Non-pigmented ciliary epithelial cell (primary cell): ENCODE measurements at places on chromosomes 4 and X.

DNA sequence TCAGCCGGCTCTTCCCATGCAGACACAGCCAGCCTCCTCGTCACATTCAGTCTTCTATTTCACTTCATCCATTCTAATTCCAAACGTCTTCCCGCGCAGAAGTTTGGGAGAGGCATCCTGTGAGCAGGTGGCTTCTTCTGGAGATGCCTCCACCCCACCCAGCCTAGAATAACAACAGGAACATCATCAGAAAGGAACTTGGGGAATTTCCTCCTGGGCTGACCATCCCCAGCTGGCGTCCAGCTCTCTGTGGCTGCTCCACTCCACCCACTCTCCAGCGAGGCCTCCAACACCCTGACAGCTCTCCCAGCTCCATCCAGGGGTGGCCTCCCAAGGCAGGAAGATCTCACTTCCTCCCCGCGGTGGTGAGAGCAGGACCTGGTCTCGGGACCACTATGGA, 5.5 kb upstream of the C4orf50 start:
- no peak for DNase-seq

DNA sequence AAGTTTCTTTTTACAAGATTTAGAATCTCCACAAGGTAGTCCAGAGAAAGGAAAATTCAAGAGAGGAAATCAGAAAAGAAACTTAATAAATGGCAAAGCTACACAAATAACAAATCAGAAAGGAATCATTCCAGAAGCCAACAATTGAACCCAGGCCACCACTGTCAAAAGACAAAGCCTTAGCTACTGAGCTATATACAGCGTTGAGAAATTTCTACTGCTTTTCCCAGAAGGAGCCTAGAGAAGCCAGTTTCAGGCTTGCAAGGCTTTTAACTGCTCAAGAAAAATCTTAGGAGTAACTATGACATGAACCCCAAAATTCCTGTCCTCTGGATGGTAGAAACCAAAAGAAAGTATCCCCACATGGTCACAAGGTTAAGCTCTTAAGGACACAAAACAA, 129.0 kb downstream of the DMD start:
- DNase-seq: no peak

DNA sequence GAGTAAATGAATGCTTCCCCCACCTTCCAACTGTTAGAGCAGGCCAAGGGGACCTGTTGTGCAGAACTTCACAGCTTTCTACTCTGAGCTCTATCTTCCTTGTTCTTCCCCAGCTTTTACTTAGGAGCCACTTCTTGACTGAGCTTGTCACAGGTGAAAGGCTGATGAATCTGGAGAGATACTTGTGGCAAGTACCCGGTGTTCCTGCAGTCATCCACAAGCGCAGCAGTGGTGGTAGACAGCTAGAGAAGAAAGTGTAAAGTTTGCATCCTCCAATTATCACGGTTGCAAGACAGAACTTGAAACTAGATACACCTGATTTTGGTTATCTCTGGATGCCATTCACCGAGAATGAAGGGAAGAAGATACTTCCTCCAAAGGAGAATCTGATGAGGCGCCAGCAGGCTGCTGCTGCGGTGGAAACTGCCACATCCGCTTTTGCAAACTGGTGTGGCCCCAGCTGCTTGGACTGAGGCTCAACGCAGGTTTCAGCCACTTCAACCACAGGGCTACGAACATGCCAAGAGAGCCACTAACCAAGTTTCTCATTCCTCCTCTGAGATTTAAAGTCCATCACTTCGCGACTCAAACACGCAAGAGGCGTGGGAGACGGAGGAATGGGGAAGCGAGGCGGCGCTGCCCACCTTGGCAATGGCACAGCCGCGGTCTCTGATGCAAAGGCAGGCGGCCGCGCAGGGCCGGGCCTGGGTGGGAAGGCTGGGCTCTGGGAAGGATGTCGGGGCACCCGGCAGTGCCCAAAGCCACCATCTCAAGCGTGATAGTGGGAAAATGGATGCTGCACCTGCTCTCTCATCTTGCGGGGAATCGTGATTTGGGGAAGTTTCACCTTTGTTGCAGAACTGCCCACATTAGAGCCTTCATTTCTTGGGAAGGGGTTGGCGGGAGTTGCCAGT, 1.3 kb upstream of the FHIP1A start:
- no peak for DNase-seq

- no peak for DNase-seq
Measured at GRCh38 chrX:20252381-20253231, 14.1 kb downstream of the RPS6KA3 start.

DNA sequence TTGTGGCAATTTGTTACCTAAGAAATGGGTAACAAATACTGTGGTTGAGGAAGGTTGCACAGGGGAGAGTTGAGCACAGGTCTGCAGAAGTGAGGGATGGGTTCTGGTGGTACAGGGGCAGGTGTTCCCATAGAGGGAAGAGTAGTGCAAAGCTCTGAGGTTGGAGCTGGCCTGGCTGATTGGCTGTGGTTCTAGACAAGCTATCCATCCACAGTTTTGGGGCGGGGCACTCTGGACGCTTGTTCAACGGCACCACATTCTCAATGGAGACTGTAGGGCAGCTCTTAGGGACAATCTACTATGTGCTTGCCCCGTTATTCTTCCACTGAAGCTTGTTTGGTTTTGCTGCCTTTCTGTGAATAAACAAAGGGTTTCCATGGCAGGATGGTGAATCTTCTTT, 35.4 kb downstream of the NAT8L start:
- DNase-seq: no peak

- no peak for DNase-seq
Measured at GRCh38 chr4:153684182-153684970, at the start of gene TLR2. Gene TLR2 (plus strand): TSS chr4:153684280. CDS start chr4:153702908, 18,628 bp downstream.

GRCh38 chr4:159252491-159252890, 149.6 kb downstream of the RAPGEF2 start:
- DNase-seq: no peak

GRCh38 chr4:88870428-88870827, 172.8 kb upstream of the NAP1L5 start:
- DNase-seq: no peak

GRCh38 chr4:87365348-87365747, 25.6 kb downstream of the HSD17B11 start:
- no peak for DNase-seq

DNA sequence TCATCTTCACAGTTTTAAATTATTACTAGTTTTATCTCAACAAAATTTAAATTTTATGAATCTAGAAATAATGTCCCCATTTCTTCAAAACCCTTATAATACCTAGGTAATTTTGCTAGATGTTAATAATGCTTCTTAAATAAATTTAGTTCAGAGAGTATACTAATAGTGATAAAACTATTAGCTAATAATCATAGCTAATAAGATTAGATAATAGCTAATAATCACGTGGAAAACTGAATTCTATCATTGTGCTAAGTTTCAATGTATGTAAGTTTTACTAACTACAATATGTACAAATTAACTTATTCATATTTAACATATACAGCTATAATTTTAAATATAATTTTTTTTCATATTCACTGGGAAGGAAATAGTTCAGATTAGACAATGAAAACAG, 10.2 kb downstream of the ANKRD17 start:
- no peak for DNase-seq

DNA sequence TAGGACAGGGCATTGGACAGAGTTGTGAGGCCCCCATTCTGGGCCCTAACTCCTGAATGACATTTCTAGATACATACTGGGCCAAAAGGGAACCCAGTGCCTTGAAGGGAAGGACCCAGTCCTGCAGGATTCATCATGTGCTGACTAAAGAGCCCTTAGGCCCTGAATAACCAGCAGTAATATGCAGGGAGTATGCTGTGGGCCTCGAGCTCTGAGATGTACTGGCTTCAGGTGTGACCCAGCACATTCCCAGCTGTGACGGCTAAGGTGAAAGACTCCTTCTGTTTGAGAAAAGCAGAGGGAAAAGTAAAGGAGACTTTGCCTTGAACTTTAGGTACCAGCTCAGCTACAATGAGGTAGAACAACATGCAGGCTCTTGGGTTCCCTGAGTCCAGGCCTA, 138.2 kb upstream of the HUWE1 start:
- no peak for DNase-seq

DNA sequence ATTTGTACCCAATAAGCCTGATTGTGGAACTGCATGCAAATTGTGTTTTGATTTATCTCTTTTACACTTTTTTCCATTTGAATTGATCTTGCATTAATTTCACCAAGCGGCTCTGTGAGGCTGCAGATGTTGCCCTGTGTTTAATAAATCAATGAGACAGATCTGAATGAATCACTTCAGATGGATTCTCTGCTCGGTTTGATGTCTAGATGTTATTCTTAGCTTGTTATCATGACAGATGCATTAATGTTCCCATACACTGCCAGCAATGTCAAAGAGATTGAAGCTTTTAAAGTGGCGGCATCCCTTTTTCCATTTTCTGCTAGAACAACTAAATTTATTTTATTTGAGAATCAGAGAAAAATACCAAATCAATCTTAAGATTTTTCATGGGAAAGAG, 6.3 kb downstream of the DACH2 start:
- no peak for DNase-seq

- no peak for DNase-seq
Measured at GRCh38 chrX:139126493-139126892, 404.0 kb upstream of the F9 start.

GRCh38 chr4:154433543-154433942, 58.1 kb downstream of the DCHS2 start:
- no peak for DNase-seq

- DNase-seq: no peak
Measured at GRCh38 chrX:48715072-48715471, 18.5 kb downstream of the SUV39H1 start.

DNA sequence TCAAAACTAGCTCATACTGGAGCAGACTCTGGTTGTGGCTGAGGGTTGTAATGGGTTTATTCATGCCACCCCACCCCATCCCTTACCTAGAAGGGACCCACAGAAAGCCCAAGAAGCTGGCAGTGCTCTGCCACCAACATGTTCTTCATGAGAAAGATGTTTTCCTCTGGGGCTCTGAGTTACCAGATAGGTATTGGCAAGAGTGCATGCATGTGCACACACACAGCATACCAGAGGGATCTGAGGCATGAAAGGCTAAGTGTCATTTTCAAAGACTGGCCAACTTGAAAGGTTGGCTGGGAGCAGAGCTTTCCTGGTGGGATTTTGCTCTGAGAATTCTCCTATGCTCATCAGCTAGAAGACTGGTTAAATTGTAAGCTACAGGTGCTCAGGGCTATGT, 65.2 kb downstream of the PHOX2B start:
- DNase-seq: no peak

DNA sequence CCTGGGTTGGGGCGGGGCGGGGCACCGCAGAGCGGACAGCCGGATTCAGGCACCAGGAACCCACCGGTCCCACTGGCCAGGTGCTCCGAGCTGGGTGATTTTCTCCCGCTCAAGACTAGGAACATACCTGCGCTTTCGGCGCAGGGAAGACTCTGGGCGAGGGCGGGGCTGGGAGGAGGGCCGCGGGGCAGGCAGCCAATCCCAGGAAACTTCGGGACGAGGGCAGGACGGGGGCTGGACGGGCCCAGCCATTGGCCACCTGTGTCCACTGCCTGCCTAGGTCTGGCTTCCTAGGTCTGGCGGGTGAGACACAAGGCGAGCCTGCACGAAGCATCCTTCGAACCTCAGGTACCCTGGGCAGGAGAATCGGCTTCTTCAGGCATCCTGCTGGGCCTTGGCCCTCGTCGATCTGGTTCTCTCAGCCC, 274 bp upstream of the ERVMER34-1 start:
- DNase-seq: no peak

DNA sequence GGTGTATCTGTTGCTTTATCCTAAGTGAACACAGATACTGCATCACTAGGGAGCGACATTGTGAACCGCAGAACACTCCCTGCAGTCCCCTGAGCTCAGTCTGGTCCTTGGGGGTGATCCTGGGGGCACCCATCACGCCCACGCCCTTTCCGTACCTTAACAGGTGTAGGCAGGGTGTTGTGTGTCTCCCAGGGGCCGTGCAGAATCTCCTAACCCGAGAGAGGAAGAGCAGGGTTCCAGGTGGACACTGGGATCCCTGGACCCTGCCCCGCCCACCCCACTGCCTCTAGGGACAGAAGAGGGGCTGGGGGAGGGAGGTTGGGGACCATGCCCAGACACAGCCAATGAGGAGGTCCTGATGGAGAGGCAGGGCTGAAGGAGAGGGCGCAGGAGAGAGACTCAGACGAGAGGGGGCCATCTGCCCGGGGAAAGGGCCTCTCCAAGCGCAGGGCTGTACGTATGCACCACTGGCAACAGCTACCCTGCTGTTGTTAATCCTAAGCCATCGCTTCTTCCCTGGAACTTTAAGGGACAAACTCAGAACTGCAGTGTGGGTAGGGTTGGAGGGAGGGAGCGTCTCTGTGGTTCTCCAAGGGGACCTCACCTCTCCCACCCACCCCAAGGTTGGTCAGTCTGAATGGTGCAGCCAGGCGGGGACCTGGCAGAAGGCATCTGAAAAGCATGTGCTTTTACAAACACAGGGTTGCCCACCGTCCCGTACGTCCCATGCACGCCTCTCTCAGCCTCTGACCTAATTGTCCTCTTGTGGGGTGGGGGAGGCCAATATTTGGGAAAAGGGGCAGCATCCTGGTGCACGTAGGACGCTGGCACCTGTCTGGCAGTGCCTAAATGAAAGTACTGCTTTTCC, 2.5 kb downstream of the P2RY8 start:
- DNase-seq: no peak

- DNase-seq: peak; percentile 15
Measured at GRCh38 chr4:86220121-86220520, 139.7 kb downstream of the MAPK10 start.

DNA sequence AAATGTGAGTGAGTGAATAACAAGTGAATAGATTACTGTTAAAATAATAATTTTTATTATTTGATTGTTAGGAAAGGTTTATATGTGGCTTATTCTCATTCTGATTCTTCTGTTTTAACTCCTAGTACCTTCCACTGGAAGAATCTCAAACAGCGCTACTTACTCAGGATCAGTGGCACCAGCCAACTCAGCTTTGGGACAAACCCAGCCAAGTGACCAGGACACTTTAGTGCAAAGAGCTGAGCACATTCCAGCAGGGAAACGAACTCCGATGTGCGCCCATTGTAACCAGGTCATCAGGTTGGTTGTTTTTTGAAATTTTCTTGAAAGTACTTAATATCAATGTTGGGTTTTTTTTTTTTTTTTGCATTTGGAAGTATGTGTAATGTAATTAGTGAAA, 117.6 kb upstream of the BMPR1B start:
- no peak for DNase-seq

GRCh38 chrX:104565791-104566680, at the start of gene IL1RAPL2:
Gene IL1RAPL2 (plus strand): TSS chrX:104566199.
- no peak for DNase-seq

DNA sequence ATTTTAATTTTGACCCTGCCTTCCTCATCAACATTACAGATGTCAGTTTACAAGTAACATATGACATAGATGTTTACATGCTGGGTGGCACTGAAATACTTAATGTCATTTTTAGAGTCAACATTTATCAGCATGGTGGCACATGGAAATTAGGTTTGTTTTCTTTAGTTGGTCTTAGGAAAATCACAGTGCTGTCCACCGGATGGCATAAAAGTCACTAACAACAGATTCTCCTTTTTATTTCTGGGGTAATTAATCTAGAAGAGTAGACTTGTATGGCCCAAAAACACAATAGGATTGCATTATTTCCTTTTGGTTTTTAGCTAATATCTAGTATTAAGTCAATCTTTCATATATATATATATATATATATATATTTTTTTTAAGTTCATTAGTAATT, 88.6 kb upstream of the HHIP start:
- DNase-seq: no peak

GRCh38 chrX:132435222-132435621, 53.6 kb downstream of the MBNL3 start:
- DNase-seq: no peak
